ENCODE measurements at places on chromosomes 7 and 10.

GRCh38 chr7:43594020-43594419 lies 11.1 kb downstream of the STK17A start:
- DNase-seq = no peak

- DNase-seq = no peak
Observed at GRCh38 chr10:77492368-77492994, 145.1 kb downstream of the KCNMA1 start.

DNA sequence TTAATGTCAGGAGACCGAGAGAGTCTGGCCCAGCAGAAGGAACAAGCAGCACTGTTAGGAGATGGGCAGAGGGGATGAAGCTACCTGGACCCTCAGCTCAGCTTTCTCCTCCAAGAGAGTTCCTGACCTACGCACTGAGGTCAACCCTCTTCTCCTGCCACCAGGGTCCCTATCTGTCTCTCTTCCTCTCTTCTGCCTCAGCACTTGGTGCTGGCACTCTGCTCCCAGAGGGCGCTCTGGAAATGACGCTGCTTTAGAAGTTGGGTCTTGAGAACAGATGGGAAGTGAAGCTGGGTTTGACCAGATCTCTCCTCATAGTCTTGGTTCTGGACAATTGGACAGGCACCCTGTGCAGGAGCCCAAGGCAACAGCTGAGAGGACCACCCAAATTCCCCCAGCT lies 216.0 kb upstream of the AGK start:
- DNase-seq = no peak

DNA sequence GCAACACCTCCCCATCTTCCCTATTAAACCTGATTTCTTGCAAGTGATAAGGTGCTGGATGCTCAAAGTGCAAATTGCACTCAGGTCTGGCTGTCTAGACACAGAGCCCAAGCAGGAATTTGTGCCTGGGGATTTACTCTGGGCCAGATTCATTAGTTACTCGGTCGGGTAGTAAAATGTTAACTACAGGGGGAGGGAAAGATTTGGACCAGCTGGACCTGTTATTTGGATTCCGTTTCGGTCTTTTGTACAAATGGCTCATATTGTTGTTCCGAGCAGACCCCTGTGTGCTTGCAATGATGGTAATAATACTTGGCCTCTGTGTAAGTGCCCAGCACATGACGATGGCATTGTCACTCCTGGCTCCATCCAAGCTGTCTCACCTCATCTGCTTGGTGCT lies 609.6 kb downstream of the KCNMA1 start:
- DNase-seq = no peak

- DNase-seq = no peak
Observed at GRCh38 chr7:18125476-18125875, 97.8 kb upstream of the PRPS1L1 start.

DNA sequence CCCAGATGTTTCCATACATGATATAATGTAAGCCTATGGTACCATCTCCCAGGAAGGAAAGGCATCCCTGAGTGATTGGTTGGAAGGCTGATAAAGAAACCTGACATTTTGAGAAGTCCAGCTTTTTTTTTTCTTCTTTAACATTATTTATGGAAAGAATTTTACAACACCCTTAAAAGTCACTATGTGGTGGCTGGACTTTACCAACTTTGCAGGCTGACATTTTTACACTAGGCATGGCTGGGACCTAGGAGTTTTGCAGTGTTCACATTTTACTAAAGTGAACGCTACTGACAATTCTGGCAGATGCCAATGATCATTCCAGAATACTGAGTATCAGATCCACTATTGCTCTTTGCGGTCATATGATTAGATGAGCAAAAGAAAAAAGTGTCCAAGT lies 239.9 kb downstream of the GLI3 start:
- no peak for DNase-seq

DNA sequence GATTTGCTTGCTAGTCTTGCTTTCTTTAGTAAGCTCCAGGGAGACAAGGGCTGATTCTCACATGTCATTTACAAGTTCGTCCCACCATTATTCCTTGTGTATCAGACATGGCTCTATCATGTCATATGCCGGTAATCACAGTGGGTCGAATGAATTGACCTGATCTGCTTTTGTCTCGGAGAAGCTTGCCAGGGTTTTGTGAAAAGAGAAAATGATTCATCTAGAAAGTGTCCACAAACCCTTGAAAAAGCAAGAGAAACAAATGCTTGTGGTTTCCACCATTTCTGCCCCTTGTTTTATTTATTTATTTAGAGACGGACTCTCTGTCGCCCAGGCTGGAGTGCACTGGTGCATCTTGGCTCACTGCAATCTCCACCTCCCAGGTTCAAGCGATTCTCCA lies 278.5 kb downstream of the TCF7L2 start:
- no peak for DNase-seq

DNA sequence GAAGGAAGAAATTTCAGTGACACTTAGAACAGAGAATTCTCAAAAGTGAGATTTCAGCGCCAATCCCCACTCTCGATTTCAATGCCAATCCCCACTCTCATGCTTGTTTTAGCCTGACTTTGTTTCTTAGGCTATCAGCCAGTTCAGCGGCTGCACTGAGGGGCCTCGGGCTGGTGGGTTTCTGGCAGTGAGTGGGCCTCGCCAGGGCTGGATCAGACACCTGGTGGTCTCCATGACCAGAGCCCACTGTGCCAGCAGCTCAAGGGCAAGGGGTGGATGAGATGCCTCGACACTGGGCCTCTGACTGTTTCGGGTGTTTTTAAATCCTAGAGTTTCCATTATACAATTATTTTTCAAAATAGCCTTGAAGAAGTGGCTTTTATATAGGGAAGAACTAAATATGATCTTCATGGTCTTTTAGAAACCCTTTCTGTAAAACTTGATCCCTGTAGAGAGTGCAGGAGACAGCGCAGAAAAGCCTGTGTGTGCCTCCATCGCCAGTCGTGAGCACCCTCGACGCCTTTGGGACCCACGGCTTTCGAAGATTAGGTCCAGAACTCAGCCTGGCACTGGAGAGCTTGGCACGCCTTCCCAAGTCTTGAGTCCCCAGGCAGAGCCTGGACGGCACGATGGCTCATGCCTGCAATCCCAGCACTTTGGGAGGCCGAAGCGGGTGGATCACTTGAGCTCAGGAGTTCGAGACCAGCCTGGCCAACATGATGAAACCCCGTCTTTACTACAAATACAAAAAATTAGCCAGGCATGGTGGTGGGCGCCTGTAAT lies 76.2 kb downstream of the INPP5A start:
- no peak for DNase-seq

GRCh38 chr7:94067047-94067446 lies 62.9 kb upstream of the BET1 start:
- DNase-seq = no peak

DNA sequence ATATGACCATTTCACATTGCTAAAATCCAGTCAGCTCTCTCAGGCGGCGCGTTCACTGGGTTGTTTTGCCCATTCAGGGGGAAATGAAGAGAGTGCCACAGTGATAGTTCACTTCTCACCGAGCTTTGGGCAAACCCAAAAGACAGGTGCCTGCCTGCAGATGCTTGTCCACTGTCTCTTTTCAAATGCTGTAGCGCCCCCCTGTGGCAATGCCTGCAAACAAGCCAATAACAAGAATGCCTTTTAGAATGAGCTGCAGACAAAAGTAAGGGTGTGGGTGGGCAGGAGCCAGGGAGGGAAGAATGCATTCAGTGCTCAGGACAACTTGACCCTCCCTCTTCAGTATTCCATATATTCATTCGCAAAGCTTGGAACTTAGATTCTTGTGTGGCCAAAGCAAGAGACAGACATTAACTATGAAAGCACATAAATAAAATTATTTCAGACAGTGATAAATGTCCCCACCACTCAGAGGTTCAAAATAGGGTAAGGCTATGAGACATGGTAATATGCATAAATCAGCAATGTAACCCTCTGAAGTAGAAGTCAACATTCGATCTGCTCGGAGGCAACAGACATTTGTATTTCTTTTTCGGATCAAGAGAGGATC lies 86.9 kb downstream of the JAZF1 start:
- DNase-seq = peak; percentile 74

GRCh38 chr10:8312079-8312478 lies 257.6 kb downstream of the GATA3 start:
- no peak for DNase-seq

GRCh38 chr7:10773430-10773829 lies 200.2 kb upstream of the PHF14 start:
- no peak for DNase-seq

GRCh38 chr7:90483251-90483650 lies 13.8 kb downstream of the PTTG1IP2 start:
- DNase-seq = no peak

GRCh38 chr10:13631594-13631993 lies 44.8 kb downstream of the PRPF18 start:
- DNase-seq = no peak

DNA sequence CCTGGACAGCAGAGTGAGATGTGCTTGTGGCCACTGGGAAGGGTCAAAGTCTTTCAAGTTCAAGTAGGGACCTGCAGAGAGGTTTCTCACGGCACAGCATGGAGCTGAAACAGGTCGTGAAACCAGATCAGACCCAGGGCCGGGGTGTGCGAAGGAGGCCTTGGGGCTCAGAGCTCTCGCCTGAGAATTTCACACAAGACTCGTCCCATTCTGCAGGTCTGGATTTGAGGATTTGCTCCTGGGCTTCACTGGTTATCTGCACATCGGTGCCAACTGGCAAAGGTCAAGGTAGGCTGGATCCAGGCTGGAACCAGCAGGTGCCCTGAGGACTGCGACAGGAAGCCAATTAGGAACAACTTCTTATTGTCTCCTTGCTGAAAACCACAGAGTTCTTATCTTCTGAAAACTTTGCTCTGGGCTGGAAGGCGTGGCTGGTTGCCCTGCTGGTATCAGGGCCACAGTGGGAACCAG lies 24.0 kb upstream of the GTF2I start:
- no peak for DNase-seq

DNA sequence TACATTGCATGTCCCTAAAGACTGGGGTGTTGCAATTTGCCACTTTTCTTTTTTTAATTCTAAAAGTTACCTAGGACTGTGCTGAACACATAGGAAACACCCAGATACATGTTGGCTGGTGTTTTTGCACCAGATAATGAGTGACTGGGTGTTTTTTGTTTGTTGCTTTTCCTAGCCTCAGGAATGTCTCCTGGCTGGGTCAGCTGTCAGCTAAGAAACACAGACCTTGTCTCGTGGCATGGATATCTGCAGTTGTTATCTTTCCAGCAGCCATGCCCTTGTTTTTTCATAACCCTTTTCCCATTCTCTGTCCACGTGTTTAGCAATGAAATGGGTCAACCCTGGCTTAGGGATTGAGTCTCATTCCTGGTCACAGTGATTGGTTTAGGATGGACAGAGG lies 433.9 kb upstream of the ZMIZ1 start:
- DNase-seq = no peak

DNA sequence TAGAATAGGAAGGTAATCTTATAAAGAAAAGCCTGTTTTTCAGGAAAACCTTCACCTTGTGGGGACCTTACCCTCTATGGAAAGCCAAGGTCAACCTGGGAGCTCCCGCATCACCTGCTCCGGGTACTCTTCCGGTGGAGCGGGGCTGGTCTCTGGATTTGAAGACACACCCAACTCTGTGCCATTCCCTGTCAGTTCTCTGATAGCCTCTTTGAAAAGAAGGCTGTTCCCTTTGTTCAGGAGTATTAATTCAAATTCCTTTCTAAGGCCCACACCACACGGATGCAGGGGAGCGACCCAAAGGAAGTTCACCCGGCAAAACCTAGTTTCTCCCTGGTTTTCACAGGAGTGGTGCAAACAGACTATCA lies 10.7 kb downstream of the CTBP2 start:
- no peak for DNase-seq

DNA sequence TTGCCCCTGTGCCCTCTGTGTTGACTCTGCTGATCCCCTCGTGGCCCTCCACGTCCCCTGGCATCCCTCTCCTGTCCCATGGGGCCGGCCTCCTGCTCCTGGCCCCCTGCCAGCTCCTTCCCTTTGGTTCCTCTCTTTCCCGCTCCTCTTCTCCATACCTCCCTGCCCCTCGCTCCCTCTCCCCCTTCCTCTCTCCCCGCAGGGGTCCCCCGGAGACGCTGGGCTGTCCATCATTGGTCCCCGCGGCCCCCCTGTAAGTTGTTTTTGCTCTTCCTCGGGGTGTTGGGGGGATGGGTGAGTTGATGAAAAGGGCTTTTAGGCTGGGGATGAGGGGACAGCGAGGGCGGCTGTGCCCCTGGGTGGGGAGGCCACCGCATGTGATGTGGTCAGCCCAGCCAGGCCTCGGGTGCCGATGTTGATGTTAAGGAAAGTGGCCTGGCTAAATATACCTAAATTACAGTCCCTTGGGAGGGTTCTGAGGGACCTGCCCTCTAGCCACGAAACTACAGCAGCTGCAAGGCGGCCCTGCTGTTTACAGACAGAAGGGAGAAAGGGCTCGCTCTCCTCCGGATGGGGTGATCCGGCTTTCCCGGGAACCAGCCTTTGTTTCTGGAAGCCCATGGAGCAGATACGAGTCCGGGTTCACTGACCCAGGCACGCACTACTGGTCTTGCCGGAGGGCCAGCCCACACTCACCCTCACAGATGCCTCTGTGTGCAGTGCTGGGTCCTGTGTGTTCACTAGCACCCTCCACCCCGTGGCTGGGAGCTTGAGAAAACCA lies 78.8 kb downstream of the COL13A1 start:
- DNase-seq = no peak

GRCh38 chr7:23332193-23332592 lies 33.1 kb downstream of the MALSU1 start:
- no peak for DNase-seq

DNA sequence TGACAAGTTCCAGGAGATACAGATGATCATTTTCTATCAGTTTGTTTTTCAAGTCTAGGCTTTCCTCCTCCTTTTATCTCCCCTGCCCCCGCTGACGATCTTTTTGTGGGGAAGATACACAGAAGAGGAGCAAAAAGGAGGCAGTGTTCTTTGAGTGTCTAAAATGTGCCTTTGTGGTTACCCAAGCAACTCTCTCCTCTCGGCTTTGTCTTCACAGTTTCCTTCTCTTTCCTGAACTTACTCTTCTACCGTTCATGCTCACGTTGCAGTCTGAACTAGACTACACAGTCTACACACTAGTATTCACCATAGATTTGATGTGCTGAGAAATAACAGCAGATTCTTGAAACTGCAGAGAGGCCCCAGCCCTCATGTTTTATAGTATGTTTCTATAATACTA lies 23.6 kb downstream of the CEP41 start:
- DNase-seq = no peak

DNA sequence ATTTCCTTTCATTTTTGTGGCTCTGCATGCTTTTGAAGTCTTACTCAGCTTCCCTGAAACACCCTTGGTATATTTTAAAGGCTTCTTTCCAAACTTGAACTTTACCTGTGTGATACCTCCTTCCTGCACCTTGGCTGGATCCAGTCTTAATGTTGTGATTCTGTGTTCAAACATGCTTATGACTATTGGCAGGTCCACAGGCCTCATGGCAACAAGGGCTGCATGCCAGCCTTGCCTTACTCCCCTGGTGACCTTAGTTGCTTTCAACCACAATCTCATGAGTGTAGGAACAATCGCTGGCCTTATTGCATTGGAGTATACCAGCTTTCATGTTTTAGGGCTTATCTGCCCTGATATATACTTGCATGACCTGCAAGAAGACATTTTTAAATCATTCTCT lies 238.7 kb downstream of the KIF20B start:
- DNase-seq = no peak

DNA sequence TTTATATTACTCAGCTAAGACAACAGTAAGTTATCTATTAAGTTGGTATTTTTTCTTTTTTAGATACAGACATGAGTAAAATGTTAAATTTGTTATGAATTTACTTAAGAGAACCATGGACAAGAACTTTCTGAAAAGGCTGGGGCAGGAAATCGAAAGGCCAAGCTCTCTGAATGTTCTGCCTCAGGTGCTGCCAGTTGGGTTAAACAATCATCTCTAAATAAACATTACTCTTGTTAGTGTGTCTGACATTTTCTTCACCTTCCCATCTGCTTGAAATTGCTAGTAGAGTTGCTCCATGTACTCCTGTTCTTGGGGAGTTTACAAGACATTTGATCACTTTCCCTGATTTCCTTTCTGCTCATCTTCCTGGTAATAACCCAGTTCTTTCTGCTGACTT lies 87.5 kb downstream of the ANKRD7 start:
- DNase-seq = no peak
